Stimulated activated CD4-positive, alpha-beta T cell treated with anti-CD3 and anti-CD28 coated beads, Interleukin-15, amount 100 ng/mL, for 24 hours (primary cell): ENCODE measurements at places on chromosomes 6 and 20.

DNA sequence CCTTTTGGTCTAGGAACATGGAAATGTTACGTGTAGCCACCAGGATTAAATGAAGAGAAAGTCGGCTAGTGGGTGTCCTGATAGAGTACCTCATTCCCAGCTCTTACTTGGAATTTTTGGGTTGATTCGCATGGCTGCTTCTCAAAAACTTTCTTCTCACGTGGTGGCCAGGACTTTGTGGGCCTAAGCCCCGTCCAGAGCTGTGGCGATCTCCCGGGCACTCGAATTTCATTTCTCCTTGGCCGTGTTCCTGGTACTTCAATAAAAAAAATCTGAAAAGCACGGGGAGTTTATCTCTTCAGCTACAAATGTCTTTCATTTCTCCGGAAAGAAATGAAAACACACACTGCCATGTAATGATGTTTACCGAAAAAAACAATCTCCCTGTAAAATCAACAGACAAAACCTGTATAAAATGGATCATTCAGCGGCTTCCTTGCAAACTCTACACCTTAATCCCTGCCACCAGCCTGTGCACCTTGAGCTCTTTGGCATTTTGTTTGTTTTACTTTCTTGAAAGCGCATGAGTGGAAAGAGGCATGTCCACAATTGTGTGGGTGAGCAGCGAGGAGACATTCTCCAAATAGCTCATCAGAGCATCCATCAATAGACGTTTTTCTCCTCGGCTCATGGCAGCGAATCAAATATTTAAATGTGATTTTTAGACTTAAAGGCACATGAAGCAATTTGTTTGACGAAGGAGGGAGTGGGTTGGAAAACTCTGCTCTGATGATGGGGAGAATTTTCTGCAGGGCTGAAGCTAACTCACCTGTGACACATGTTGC, 173.1 kb downstream of the TFAP2C start:
- DNase-seq: no peak

DNA sequence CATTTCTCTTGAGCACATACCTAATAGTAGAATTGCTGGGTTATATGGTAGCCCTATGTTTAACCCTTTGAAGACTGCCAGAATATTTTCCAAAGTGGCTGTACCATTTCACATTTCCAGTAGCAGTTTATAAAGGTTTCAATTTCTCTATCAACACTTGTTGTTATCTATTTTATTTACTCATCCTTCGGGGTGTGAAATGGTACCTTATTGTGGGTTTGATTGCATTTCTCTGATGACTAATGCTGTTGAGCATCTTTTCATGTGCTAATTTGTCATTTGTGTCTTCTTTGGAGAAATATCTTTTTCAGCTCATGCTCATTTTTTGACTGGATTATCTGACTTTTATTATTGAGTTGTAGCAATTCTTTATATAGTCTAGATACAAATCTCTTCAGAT, 5.4 kb downstream of the ENPP4 start:
- no peak for DNase-seq

DNA sequence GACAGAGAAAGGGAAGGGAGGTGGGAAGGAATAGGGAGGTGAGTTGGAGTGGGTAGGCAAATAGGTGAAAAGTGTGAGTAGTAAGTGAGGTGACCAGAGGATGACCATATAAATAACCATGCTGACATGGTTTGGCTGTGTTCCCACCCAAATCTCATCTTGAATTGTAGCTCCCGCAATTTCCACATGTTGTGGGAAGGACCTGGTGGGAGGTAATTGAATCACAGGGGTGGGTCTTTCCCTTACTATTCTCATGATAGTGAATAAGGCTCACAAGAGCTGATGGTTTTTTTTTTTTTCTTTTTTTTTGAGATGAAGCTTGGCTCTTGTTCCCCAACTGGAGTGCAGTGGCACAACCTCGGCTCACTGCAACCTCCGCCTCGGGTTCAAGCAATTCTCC, 21.5 kb upstream of the SMIM13 start:
- no peak for DNase-seq

DNA sequence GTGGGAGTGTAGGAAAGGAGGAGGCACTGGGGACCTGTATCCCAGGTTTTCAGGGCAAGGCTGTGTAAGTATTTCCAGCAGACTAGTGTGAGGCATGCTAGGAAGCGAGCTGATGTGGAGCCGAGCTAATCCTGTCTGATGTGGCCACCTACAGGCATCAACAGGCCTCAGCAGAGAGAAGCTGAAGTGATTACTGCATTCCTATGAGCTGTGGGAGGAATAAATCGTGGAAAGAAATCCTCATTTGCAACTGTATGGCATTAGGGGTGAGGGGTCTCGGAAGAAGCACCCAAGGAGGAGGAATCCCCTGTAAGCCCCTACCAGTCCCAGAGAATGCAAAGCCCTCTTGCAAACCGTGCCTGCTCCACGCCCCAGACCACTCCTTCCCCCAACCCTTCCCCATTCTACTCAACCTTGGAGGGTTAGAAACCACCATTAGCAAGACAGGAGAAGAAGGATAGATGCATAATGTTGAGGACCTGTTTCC, 41.6 kb downstream of the C6orf15 start:
- DNase-seq: no peak

GRCh38 chr6:159301810-159302593, 132.8 kb downstream of the FNDC1 start:
- DNase-seq: no peak
